ENCODE measurements at places on chromosomes 4 and X.

GRCh38 chrX:20056704-20057103 lies 60.0 kb downstream of the MAP7D2 start:
- peak; percentile 22 for DNase-seq

DNA sequence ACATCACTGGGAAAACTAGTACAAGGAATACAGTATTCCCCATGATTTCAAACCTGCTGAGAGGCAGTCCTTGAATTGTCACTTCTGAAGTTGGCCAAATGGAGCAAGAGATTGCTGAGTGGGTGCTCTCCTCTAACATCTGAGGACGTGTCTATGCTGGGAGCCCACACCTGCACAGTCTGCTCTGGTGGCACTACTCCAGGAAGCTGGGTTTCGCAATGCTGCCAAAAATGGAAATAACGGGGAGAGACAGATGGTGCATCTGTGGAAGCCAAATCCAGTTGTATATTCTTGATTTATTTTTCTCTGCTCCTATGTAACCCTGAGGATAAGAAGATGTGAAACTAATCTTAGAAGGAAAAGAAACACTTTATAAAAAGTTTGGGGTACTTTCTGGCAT lies 240.1 kb upstream of the CTSO start:
- no peak for DNase-seq

GRCh38 chr4:158025131-158025530 lies 147.7 kb downstream of the GASK1B start:
- DNase-seq = no peak

- DNase-seq = no peak
Measured at GRCh38 chr4:89054627-89055026, 2.4 kb downstream of the FAM13A start.

- no peak for DNase-seq
Measured at GRCh38 chrX:18883234-18883960, 100.5 kb downstream of the PHKA2 start.

DNA sequence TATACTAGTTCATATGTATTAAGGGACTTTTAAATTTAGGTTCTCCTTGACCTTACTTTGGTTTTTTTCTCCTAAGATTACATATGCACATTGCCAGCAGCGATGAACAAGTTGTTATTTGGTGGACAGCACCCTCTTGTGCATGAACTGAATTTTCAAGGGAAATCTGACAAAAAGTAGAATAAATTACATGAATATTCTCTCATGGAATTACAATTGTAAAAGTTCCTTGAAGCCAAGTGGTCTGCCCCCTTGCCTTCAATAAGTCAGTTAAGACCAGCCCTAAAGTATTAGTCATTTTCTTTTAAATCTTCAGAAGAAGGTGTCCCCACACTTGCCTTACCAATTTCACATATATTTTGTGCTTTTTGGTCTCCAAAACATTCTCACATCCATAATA lies 30.7 kb upstream of the SMARCA5 start:
- peak; percentile 7 for DNase-seq

- DNase-seq = no peak
Measured at GRCh38 chr4:10973686-10974085, 289.1 kb upstream of the CLNK start.

- DNase-seq = no peak
Measured at GRCh38 chr4:75434105-75434504, 80.1 kb downstream of the RCHY1 start.

DNA sequence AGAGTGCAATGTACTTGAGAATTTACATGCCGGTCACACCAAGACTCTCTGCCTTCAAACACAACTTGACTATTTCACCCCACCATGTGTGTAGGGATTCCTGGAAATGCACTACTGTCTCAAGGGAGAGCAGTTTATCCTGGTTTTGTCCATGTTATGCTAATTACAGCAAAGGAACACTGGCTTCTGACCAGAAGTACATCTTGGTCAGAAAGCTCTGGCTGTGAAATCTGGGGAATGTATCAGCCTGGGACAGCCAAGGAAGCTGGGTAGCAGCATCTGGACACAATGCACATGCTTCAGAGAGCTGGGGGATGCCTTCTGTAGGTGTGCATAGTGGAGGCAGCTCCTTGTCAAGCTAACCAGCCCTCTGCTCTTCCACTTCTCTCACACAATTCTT lies 1432.6 kb upstream of the TENM3 start:
- DNase-seq = no peak

- DNase-seq = no peak
Measured at GRCh38 chrX:57985951-57986350, 75.7 kb upstream of the ZXDA start.

- no peak for DNase-seq
Measured at GRCh38 chr4:108384544-108384943, 215.8 kb upstream of the LEF1 start.

DNA sequence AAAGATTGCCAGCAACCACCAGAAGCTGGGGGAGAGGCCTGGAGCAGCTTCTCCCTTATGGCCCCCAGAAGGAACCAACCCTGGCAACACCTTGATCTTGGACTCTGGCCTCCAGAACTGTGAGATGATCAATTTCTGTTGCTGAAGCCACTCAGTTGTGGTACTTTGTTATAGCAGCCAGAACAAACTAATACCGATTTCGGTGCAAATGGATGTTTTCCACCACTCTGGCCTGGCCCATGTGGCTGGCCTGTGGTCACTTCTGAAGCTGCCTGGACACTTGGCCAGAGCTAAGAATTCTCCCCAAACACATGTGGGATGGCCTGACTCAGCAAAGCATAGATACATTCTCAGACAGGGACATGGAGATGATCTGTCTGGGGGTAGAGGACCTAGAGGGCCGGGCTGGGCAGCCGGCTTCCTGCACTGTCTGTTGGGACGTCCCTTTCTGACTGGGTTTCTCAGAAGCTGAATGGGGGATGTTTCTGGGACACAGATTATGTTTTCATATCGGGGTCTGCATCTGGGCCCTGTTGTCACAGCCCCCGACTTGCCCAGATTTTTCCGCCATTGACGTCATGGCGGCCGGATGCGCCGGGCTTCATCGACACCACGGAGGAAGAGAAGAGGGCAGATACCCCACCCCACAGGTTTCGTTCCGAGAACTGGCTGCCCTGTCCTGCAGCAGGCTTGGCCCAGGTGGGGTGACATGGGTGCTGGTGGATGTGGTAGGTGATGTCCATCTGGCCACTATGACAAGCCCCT lies 4.1 kb downstream of the FOXP3 start:
- no peak for DNase-seq

GRCh38 chr4:189279188-189279587 lies 661.5 kb upstream of the FRG1 start:
- DNase-seq = no peak

DNA sequence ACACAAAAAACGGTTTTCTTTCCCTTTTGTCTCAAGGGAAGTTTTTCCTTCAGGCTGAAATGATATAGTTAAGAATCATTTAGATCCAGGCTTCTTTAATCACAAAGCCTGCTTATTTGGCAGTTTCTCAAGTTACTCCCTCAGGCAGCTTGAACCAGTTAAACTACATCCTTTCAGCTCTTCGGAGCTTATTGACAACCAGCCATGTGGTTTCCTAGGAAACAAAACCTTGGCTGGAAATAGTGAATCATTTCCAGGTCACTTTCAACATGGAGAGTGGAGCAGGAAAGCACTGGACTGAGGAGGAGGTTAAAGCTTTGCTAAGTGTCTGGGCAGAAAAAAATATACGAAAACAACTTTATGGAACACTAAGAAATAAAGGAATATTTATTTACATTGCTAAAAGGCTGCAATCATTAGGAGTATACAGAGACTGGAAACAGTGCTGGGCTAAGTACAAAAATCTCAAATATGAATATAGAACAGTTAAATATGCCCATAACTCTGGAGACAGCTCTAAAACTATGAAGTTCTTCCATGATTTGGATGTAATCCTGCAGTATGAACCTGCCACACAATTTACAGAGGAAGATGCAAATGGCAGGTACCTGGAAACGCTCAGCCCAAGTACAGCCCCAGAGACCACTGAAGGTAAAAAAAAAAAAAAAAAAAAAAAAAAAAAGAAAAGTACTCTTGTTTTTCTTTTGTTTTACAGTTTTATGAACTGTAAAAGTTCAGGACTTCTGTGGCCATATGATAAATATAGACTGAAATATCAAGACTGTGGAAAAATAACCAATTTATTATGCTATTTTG lies 23.2 kb upstream of the AASDH start:
- DNase-seq = peak; percentile 57

DNA sequence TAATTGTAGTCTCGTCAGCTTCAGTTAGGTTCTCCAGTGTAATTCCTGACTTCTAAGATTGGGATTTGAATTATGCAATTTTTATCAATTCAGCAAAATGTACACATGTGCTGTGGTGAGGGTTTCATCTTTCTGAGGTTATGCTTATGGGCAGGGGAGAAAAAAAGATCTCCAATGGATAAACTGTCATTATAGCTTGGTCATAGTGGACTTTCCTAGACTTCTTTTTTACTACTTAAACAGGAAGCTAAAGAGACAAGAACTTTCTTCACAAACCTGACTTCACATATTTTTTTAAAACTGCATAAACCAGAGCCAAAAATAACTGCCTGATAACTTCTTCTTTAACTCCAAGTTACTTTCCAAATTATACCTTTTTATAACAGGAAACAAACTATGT lies 21.7 kb upstream of the SPP1 start:
- DNase-seq = no peak

- DNase-seq = no peak
Measured at GRCh38 chr4:185656467-185656931, 121.2 kb upstream of the PDLIM3 start.

GRCh38 chrX:7218321-7219152 lies 70.6 kb upstream of the PUDP start:
- DNase-seq = no peak

DNA sequence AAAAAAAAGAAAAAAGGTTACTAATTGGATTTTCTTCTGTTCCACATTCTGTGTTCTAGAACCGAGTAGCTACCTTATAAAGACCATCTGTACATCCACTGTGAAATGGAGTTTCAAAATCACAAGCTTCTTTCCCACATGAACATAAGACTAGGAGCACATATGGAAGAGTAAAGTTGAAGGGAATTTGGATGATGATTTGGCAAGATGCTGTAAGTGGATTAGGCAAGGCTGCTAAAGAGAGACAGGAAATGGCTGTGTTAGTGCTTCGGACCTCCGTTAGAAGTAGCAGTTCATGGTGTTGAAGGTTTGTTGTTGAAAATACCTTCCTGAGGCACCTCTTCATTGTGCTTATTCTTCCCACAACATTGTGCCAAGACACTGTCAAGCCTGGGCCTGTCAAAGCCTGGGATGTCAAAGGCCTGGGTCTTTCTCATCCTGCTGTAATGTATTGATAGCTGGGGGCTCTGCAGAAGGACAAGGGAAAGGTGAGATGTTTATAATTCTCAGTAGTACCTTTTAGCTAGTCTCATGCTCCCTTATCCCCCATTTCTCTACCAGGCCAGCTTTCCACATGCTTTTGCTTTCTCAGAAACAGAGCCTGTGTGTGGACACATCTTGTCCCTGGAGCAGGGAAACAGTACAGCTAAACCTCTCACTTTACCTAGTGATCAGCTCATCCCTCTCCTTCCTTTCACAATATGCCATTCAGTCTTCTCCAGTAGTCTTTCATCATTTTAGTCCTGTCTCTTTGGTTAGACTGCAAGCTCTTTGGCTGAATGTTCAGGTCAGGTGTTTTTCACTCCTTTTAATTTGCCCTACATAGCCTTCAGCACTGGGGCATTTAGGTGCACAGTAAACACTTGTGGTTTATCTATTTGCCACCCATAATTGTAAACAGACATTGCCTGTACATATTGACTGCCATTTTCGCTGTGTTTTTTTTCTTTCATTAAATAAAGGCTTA lies 37.9 kb upstream of the CYP2U1 start:
- DNase-seq = no peak

DNA sequence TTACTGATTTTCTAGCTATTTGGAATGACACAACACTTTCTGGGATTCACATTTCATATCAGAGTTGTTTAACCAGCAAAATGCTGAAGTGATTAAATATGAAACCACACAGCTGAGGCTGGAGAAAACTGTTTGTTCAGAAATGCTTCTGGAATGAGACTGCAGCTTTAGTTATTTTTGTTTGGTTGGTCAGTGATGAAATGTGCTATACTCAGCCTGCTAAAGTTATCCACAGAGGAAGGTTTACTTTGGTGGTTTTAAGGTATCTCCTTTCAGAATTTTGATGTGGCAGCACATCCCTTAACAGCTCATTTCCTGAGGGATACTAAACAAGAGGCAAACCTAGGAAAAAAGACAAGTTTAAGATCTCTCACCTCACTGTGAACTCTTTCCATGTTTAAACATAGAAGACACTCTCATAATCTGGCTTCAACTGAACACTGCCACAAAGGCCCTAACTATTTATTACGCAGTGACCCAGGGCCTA lies 106.6 kb upstream of the PDE5A start:
- peak; percentile 57 for DNase-seq

DNA sequence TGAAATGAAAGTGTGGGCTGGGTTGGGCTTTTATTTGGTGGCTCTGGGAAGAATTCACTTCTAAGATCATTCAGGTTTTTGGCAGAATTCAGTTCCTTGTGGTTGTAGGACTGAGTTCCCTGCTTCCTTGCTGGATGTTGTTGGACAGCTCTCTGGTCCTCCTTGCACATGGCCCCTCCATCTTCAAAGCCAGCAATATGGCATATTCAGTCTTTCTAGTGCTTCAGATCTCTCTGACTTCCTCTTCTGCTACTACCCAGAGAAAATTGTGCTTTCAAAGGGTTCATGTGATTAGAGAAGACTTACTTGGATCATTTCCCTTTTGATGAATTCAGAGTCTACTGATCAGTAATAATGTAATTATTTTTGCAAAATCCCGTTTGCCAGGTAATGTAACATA lies 12.8 kb upstream of the IGFBP7 start:
- DNase-seq = no peak

DNA sequence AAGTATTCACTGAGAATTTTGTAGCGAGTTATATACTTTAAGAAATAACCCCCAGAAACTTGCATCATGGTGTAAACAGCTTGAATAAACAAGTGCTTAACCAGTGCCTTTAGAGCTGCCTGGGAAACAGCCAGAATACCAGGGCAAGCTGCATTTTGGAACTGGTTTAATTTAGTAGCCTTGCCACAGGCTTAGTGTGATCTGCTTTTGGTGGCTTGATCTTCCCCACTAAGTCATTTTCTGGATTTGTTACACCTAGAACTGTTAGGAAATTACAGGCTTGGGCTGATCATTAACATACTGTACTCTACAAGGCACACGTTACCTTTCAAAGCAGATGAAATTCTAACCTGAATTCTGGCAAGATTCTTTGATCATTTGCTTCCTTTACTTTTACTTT lies 35.4 kb downstream of the NPNT start:
- no peak for DNase-seq

GRCh38 chr4:175127314-175127713 lies 209.2 kb downstream of the ADAM29 start:
- DNase-seq = no peak

- peak; percentile 38 for DNase-seq
Measured at GRCh38 chr4:40289366-40290188, 45.6 kb upstream of the CHRNA9 start.

GRCh38 chr4:102402223-102402622 lies 56.9 kb upstream of the SLC39A8 start:
- no peak for DNase-seq

DNA sequence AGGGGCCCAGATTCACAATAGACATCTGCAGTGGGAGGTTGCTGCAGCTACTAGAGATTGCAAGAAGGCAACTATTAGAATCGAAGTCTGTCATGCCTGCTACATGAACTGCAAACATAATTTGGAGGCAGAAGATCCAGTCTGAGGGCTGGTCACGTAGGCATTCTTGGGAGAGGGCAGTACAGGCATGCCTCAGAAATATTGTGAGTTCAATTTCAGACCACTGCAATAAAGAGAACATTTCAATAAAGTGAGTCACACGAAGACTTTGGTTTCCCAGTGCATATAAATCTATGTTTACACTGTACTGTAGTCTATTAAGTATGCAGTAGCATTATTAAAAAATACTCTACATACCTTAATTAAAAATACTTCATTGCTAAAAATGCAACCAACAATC lies 585.8 kb upstream of the FAT1 start:
- DNase-seq = no peak

- no peak for DNase-seq
Measured at GRCh38 chr4:153290134-153290533, 54.4 kb upstream of the MND1 start.

Data from urothelium cell line (cell line).